HuH-7.5 (cell line): ENCODE measurements at places on chromosomes 3 and 15.

DNA sequence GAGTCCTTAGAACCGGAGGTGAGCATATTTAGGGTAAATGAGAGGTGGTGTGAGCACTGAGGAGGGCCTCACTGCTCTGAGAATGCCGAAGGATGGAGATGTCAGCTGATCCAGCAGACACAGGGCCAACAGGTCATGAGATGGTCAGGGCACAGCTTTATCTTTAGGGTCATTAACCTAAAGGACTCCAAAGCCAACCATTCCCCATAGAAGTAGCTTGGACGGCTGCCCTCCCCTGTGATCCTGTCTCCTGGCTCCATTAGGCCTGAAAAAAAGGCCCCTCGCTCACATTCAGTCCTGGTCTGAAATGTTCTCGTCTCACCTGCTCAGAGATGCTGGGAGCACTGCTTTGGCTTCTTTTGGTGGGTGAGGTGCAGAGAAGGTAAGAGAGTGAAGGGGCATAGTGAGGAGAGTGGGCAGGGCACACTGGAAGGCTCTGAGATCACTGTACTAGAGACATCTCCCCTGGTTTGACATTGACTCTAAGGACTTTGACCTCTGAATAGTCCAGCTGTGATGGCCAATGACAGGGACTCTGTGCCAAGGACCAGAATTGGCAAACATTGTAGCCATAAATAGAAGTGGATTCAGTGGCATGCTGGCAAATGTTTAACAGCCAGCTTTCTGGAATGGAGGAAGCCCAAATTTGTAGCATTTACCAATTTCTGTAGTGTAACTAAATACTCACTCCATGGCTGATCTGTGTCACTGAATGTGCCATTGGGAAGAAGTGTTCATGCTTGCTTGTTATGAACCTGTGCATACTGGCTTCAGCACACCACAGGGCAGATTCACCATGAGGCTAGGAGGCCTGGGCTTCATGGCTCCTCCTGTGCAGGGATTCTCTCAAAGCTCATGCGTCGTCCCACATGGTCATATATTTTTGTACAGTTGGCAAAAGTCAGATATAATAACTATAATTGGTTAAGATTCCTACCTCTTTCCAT, 76.2 kb upstream of the MRPS22 start:
- DNase-seq: no peak

DNA sequence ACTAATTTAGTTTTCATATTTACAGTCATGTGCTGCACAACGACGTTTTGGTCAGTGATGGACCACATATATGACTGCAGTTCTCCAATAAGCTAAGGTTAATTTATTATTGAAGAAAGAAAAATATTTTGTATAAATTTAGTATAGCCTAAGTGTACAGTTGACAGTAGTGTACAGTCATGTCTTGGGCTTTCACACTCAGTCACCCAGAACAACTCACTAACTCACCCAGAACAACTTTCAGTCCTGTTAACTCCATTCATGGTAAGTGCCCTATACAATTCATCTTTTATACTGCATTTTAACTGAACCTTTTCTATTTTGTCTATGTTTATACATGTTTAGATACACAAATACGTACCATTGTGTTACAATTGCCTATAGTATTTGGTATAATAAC, 3.8 kb upstream of the GABRR3 start:
- no peak for DNase-seq

- no peak for DNase-seq
These were observed 62.2 kb downstream of the VGLL4 start for GRCh38 chr3:11581237-11582190.

GRCh38 chr3:40782111-40782721, 257.5 kb downstream of the ZNF621 start:
- DNase-seq: no peak

- DNase-seq: no peak
These were observed 44.2 kb upstream of the RPL32 start for GRCh38 chr3:12885583-12885930.
